Kidney (tissue), 22 donors: ENCODE measurements at places on chromosomes 16 and 17.

GRCh38 chr16:57503366-57503765 is 17.1 kb upstream of the DOK4 start:
- H3K4me3 ChIP-seq = no peak overlapping the region
- peak; percentile 74 for DNase-seq
- H3K27me3 ChIP-seq = no peaks in the 10 kb centered on the region
- H3K36me3 ChIP-seq = no peaks in the 10 kb centered on the region
- peaks cover 2% of the 10 kb centered on the region for H3K4me1 ChIP-seq
- H3K27ac ChIP-seq = no peak overlapping the region

DNA sequence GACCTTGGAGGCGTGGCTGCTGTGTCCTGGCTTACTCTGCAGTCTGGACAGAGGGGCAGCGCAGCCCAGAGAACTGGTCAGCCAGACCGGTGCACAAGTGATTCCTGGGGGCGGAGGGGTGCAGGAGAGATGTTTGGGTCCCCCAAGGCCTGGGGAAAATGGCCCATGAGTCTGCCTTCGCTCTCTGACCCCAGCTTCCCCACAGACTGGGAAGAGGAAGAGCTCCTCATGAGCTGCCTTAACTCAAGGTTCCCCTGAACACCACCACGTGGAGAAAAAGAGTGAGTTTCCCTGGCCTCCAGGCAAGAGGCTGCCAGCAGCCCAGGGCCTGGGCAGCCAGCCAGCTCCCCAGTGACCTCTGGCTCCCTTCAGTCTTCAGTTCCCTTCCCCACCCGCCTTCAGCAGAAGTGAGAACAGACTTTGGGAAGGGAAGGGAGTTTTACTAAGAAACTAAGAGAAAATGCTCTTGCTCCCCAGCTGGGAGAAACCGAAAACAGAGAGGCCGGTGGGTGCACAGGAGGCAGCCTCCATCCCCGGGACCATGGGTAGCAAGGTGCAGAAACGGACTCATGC is 2.0 kb upstream of the C17orf99 start:
- DNase-seq = peak; percentile 68
- peak overlapping the region; percentile 76 for H3K27ac ChIP-seq
- H3K4me3 ChIP-seq = no peak overlapping the region
- H3K36me3 ChIP-seq = no peaks in the 10 kb centered on the region
- H3K27me3 ChIP-seq = no peaks in the 10 kb centered on the region
- peaks cover 25% of the 10 kb centered on the region for H3K4me1 ChIP-seq

GRCh38 chr16:75116081-75116910 is at the start of gene LDHD:
LDHD (minus strand) TSS chr16:75116780; CDS start chr16:75116720, 60 bp downstream.
- H3K27ac ChIP-seq = peak within 1 kb of the TSS; percentile 80
- H3K4me3 ChIP-seq = peak within 1 kb of the TSS; percentile 78
- H3K36me3 ChIP-seq = no peaks in the 10 kb centered on the region
- H3K27me3 ChIP-seq = no peaks in the 10 kb centered on the region
- H3K4me1 ChIP-seq = peaks cover 8% of the 10 kb centered on the region

- no peak overlapping the region for H3K27ac ChIP-seq
- DNase-seq = no peak
- H3K4me1 ChIP-seq = peaks cover 5% of the 10 kb centered on the region
Measured at GRCh38 chr17:37233036-37233435, 142.7 kb upstream of the C17orf78 start.

GRCh38 chr17:19904412-19904811 is 36.7 kb upstream of the ULK2 start:
- no peak overlapping the region for H3K4me3 ChIP-seq
- DNase-seq = no peak
- H3K4me1 ChIP-seq = no peaks in the 10 kb centered on the region
- no peaks in the 10 kb centered on the region for H3K27me3 ChIP-seq
- no peak overlapping the region for H3K27ac ChIP-seq
- H3K36me3 ChIP-seq = peaks cover 43% of the 10 kb centered on the region

GRCh38 chr16:718389-718788 is 2.6 kb upstream of the ANTKMT start:
- no peak overlapping the region for H3K4me3 ChIP-seq
- no peak overlapping the region for H3K27ac ChIP-seq

GRCh38 chr17:2783310-2784030 is 12.8 kb upstream of the RAP1GAP2 start:
- no peaks in the 10 kb centered on the region for H3K4me1 ChIP-seq
- no peak overlapping the region for H3K27ac ChIP-seq
- H3K36me3 ChIP-seq = no peaks in the 10 kb centered on the region
- H3K27me3 ChIP-seq = no peaks in the 10 kb centered on the region

GRCh38 chr17:42428141-42428944 is 5.3 kb upstream of the CAVIN1 start:
- peak overlapping the region; percentile 32 for H3K27ac ChIP-seq
- H3K36me3 ChIP-seq = no peaks in the 10 kb centered on the region
- DNase-seq = peak; percentile 92
- no peak overlapping the region for H3K4me3 ChIP-seq

- H3K36me3 ChIP-seq = peaks cover 58% of the 10 kb centered on the region
- DNase-seq = no peak
- H3K4me3 ChIP-seq = no peak overlapping the region
- no peaks in the 10 kb centered on the region for H3K27me3 ChIP-seq
Measured at GRCh38 chr17:4010754-4011153, 46.5 kb upstream of the ATP2A3 start.

GRCh38 chr16:16857603-16858283 is 478.8 kb downstream of the NPIPA7 start:
- H3K4me3 ChIP-seq = no peak overlapping the region
- H3K36me3 ChIP-seq = no peaks in the 10 kb centered on the region
- H3K27me3 ChIP-seq = no peaks in the 10 kb centered on the region
- H3K27ac ChIP-seq = no peak overlapping the region
- no peak for DNase-seq

DNA sequence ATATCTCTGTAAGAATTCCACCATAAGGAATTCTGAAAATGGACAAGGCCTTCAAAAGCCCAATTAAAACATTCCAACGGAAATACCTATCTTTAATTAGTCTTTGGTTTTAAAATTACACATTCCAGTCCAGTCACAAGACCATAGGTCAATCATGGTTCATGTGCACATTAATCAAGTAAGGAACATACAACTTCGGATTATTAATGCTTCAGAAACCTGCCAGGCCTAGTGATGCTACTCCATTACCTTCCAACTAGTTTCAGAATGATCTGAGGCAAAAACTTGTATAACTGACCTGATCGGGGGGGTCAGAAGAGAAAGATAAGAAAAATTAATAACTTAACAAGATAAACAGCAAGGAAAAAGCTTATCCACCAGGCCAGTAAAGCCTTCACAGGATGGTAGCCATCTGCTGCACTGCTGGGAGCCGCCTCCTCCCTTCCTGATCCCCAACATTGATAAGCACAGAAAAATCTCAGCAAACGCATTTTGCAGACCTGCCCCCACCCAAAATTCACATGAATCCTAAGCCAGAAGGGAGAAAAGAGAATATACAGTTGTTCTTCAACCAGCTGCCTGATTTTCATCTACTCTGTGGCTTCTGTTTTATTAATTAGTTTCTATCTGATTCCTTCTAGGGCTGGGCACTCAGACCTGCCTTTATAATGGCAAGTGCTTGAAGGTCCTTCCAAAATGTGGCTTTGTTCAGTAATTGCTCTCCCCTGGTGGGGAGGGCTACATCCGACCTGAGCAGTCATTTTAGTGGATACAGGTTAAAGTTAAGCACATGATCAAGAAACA is 6.0 kb downstream of the SDR42E1 start:
- H3K36me3 ChIP-seq = no peaks in the 10 kb centered on the region
- no peaks in the 10 kb centered on the region for H3K27me3 ChIP-seq
- no peak overlapping the region for H3K4me3 ChIP-seq
- DNase-seq = no peak

DNA sequence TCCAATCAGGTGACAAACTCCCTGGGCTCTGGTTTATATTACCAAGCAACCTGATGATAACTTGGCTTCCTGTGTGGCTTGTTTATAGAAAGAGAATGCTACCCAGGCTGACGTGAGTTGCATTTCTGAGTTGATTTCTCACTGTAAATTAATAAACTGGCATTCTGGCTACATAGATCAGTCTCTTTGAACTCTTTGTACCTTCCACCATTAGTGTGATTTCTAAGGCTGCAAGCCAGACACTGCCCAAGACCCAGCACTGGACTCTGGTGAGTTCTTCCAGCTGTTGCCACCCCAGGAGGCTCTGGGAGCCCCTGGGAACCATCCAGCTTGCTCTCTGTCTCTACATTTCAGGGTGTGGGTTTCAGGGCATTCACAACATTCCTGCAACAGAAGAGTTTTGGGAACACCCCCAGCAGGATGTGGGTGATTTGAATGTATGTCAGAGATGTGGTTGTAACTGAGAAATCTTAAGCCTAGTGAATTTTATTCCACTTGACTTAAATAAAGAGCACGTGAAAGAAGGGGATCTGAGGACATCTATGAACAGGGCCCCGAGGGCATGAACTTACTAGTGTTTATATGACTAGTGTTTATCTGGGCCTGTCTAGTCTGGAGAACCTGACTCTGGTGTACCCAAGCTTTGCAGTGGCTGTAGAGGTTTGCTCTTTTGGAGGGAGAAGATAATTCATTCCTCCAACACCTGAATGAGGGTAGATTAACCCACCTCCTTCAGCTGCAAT is 30.3 kb upstream of the LRRC37A start:
- no peaks in the 10 kb centered on the region for H3K4me1 ChIP-seq
- no peak overlapping the region for H3K4me3 ChIP-seq
- H3K27me3 ChIP-seq = no peaks in the 10 kb centered on the region
- no peaks in the 10 kb centered on the region for H3K36me3 ChIP-seq
- no peak for DNase-seq

GRCh38 chr17:2755891-2756724 is 6.7 kb upstream of the CCDC92B start:
- no peak overlapping the region for H3K27ac ChIP-seq
- no peaks in the 10 kb centered on the region for H3K4me1 ChIP-seq
- H3K27me3 ChIP-seq = peaks cover 3% of the 10 kb centered on the region
- no peak for DNase-seq

- H3K4me3 ChIP-seq = no peak overlapping the region
- H3K27me3 ChIP-seq = no peaks in the 10 kb centered on the region
- H3K27ac ChIP-seq = no peak overlapping the region
- no peaks in the 10 kb centered on the region for H3K4me1 ChIP-seq
- no peaks in the 10 kb centered on the region for H3K36me3 ChIP-seq
- no peak for DNase-seq
Measured at GRCh38 chr17:7644775-7645174, 6.0 kb upstream of the ATP1B2 start.

DNA sequence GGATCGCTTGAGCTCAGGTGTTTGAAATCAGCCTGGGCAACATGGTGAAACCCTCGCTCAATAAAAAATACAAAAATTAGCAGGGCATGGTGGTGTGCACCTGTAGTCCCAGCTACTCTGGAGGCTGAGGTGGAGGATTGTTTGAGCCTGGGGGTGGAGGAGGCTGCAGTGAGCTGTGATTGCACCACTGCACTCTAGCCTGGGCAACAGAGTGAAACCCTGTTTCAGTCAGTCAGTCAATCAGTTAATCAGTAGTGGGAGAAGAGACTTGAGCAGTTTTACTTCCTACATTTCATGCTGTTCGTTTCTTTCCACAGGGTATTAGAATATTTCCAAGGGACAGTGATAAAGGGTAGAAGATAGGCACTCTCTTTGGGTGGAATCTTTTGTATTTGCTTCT is 8.8 kb downstream of the MAP3K3 start:
- no peaks in the 10 kb centered on the region for H3K27me3 ChIP-seq
- H3K4me3 ChIP-seq = no peak overlapping the region
- DNase-seq = no peak

- no peak overlapping the region for H3K4me3 ChIP-seq
- H3K4me1 ChIP-seq = no peaks in the 10 kb centered on the region
- no peak overlapping the region for H3K27ac ChIP-seq
- no peaks in the 10 kb centered on the region for H3K27me3 ChIP-seq
Measured at GRCh38 chr17:70691150-70691549, 521.8 kb downstream of the KCNJ2 start.

DNA sequence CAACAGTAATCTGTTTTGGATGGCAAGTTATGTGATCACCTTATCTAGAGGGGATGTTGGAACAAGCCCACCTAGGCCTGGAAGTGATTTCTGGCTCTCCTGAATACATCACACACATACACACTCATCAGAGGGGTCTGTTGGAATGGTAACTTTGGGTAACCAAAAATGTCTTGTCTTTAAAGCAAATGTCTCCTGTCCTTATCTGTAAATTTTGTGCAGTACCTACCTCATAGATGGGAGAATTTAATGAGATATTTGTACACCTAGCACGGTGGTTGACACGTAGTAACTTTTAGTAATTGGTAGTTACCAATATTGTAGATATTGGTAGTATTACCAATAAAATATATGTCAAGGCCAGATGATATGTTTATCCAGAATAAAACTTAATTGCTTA is 24.7 kb downstream of the HAPSTR1 start:
- peaks cover 9% of the 10 kb centered on the region for H3K36me3 ChIP-seq
- no peak for DNase-seq
- H3K4me1 ChIP-seq = peaks cover 11% of the 10 kb centered on the region
- no peak overlapping the region for H3K27ac ChIP-seq

GRCh38 chr16:18834864-18835263 is 33.5 kb upstream of the ARL6IP1 start:
- H3K4me1 ChIP-seq = no peaks in the 10 kb centered on the region
- H3K36me3 ChIP-seq = peaks cover 26% of the 10 kb centered on the region
- no peak overlapping the region for H3K27ac ChIP-seq
- no peaks in the 10 kb centered on the region for H3K27me3 ChIP-seq
- no peak for DNase-seq

DNA sequence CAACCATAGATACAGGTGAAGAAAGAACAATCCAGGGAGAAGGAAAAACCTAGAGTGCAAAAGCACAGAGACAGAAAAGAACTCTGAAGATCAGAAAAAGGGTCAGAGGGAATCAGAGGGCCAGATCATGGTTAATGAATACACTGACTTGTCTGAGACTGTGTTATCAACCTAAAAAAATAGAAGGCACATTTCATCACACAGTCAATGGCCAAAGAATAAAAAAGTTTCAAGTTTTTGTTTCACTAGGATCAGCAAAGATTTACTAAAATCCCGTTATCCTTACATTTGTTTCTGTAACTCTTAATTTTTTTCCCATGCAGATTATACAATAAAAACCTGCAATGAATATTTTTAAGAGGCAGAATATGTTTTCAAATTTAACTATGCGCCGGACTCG is 38.5 kb downstream of the CNOT1 start:
- peaks cover 29% of the 10 kb centered on the region for H3K36me3 ChIP-seq
- no peak for DNase-seq
- no peaks in the 10 kb centered on the region for H3K27me3 ChIP-seq
- H3K4me3 ChIP-seq = no peak overlapping the region
- peaks cover 2% of the 10 kb centered on the region for H3K4me1 ChIP-seq
- H3K27ac ChIP-seq = no peak overlapping the region

DNA sequence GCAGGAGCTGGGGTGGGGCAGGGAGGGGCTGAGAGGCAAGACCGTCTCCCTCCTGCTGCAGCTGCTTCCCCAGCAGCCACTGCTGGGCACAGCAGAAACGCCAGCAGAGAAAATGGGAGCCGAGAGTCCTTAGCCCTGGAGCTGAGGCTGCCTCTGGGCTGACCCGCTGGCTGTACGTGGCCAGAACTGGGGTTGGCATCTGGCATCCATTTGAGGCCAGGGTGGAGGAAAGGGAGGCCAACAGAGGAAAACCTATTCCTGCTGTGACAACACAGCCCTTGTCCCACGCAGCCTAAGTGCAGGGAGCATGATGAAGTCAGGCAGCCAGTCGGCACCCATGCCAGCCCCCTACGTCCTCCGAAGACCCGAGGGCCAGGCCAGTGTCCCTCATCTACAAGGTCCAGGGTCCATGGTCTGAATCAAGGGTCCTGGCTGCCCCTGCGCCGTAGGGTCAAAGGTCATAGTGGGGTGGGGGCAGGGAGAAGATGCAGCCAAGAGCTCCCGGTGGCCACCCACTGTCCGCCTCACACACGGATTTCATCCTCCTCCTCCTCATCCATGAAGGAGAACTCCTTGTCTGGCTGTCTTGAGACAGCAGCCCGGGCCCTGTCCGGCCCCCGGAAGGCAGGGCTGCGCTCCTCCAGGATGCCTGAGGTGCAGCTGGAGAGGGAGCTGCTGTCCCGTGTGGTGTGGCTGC is 23.4 kb upstream of the CPSF4L start:
- no peaks in the 10 kb centered on the region for H3K27me3 ChIP-seq
- H3K4me3 ChIP-seq = no peak overlapping the region
- H3K36me3 ChIP-seq = no peaks in the 10 kb centered on the region
- DNase-seq = no peak
- peaks cover 17% of the 10 kb centered on the region for H3K4me1 ChIP-seq
